ENCODE measurements at places on chromosomes 4 and X. TPM values are rescaled to one million over a fixed set of nuclear protein-coding genes. Genes with fewer than 3 reads are reported as not detected.

- no peak for DNase-seq
Measured at GRCh38 chr4:171812665-171813525, at the start of gene GALNTL6. GALNTL6 (plus strand) TSS chr4:171813404.

DNA sequence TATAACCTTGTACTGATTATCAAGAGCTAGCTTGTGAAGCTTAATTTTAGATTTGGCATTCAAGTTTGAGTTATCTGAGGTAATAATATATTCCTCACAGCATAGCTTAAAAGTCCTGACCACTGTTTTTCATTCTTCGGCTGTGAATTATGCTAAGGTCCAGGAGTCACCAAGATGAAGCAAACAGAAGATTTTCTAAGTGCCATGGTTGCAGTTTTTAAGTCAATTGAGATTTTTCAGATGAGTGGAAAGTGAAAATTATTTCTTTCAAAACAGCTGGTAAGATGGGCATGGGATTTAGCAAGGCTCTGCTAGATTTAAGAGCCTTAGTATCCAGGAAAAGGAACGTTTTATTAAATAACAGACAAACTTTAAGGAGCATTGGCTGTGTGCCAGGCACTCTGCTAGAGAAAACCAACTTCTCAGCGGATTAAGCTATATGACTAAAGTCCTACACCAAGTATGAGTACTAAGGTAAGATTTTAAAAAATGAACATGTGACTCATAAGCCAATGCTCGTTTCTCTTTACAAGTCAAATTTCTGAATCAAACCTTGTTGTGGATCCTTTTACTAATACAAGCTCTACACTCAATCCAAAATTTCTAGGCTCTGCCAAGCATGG is 149.9 kb upstream of the IL15 start:
- peak; percentile 4 for DNase-seq

DNA sequence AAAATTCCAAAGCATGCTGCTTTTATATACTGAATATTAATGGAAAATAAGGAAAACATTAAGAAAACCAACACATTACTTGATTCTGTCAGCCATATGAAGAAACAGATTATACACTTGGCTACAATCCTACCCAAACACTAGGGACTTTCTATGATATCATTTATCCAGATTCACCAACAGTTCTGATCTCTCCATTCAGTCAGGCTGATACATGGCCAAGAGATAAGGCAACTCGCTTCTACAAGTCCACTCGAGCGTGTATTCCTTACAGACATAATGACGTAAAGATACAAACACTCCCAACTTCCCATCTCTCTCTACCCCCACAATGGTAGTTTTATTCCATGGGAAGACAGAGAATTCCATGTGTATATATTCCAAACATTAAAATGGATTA is 44.5 kb downstream of the NEK1 start:
- no peak for DNase-seq

DNA sequence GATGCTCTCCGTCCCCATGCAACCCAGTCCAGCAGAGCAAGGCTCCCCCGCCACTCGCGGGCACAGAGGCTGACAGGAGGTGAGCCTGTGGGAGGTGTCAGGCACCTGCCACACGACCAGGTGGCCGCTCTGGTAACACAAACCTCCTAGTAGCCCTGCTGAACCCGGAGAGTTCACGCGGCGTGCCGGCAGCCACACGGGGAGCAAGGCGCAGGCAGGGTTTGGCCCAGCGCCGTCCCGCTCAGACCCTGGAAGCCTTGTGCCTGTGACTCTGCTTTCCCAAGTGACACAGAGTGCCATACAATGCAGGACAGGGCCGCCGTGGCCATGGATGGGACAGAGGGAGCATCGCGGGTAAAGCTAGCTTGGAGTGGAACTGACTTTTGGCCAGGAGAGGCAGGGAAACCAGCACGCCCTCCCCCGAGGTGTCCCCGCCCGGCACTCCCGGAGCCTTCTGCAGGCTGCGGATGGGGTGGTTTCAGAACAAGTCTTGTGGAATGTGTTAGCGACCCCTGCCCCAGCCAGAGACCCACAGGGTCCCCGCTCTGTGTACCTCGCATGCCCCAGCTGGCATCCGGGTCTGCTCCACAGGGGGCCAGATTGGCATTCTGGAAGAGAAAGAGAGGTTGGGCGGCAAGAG is 44.7 kb upstream of the AFAP1 start:
- DNase-seq = no peak

- DNase-seq = peak; percentile 53
Measured at GRCh38 chr4:81069706-81070331, 39.3 kb downstream of the BMP3 start.

GRCh38 chr4:183834252-183834651 is 70.9 kb upstream of the STOX2 start:
- peak; percentile 12 for DNase-seq

DNA sequence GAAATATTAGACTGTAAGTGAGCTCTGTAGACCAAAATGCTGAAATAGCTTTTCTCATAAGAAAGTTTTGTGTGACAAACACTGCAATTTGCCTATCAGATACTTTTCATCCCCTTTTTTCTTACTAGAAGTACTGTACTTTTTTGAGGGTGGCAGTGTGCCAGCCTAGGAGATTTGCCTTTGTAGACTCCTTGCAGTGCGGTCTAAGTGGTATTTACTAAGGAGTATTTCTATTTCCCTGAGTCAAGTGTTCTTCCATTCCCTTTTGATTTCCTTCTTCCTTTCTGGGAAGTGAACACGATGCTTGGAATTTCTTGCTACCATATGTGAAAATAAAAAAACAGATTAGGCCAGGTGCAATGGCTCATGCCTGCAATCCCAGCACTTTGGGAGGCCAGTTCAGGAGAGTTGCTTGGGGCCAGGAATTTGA is 34.6 kb downstream of the PDLIM5 start:
- DNase-seq = no peak

DNA sequence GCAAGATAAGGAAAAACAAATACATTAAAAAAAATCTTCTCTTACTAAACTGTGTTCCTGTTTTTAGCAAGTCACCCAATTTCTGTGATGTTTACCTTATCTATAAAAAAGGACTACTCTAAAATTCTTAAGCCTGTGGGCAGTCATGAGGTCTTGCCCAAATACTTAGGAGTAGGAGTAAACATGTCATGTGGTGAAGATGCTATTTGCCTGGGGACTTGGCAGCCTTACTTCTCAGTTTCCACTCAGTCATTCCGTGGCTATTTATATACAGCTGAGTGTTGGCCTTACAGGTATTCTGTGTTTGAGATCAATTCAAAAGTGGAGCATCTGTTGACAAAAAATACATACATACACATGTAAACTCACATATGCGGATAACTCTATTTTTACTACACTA is 89.9 kb upstream of the TLR2 start:
- DNase-seq = no peak

- DNase-seq = no peak
Measured at GRCh38 chr4:85142451-85142850, 176.0 kb upstream of the WDFY3 start.

Gene MAGEE1
- not detected for total RNA-seq

Gene WWC2
- total RNA-seq = 8.0 TPM
